ENCODE measurements at places on chromosomes 6 and 20.

DNA sequence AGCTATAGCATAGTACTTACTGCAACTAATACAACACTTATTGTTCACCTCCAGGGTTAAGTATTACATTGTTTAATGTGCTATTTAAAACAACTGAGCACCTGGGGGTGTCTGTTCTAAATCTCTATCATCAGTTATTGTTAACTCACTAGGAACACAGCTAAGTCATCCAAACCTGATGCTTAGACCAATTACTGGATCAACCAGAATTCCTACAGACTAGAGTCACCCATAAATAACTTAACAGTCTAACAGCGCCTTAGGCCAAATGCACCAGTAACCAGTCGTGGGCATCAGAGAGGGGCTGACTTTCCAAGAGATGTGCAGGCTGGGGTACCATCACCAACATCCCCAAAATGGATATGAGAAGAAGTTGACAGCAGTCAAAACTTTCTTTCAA is 110.7 kb downstream of the ADTRP start:
- no peak for DNase-seq

GRCh38 chr6:57137350-57137749 is 34.8 kb upstream of the BAG2 start:
- no peak for DNase-seq

GRCh38 chr6:130276507-130276906 is 53.8 kb upstream of the SAMD3 start:
- DNase-seq = no peak

DNA sequence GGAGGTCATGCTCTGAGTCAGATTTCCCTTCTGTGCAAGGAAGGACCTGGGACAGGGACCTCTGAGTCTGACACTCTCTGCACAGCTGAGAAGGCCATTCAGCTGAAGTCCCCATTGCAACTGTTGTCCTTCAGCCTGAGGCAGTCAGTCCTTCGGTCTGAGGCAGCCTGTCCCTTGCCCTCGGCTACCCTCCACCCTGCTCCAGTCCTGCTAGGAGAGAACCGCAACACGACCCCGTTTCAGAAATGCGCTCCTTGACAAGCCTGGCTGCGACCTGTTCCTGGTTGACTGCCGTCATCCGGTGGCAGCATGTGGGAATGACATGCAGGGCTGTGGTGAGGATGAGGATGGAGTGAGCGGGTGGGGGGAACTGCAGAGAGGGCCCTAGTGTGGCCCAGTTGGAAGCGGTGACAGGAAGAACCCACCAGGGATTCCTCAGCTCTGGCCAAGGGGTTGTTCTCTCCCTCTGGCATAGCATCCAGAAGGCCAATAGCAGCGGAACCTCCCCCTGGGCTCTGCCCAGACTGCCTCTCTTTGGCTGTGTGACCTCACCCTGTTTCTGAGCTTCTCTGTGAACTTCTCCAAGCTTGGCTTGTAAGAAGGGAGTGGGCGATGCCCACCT is 40.3 kb upstream of the ANGPT4 start:
- peak; percentile 76 for DNase-seq

- no peak for DNase-seq
These were observed 27.6 kb downstream of the NCOA5 start for GRCh38 chr20:46062151-46062550.

DNA sequence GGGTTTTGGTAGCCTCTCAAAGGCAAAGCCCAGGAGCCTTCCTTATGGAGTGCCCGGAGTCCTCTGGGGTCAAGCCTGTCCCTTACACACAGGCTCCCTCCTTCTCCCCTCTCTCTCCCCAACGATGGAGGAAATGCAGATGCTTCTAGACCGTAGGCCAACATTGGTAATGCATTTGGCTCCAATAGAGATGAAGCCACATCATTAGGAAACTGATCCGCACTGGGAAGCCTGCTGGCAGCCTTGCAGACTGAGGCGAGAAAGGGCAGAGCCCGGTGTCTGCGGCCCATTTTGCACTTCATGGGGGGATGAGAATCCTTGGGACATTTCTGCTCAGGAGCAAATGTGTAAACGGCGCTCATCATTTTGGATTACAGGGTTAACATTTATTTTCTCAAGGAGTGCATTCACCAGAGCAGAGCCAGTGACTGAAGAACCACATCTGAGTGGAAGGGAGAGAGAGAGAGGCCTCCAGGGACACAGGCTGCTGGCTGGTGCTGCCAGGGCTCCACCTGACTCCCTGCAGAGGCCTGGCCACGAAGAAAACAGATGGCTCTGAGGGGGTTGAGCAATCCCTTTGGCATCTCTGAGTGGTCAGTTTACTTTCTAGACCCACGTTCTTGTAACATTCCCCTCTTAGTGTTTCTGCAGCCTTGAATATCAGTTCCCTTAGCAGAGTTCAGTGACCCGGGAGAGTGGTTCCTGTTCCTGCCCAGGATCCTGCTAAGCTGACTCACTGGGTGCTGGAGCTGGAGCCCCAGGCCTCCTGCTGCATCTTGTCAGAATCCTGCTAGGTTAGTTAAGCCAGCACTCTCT is 4.4 kb upstream of the CST3 start:
- no peak for DNase-seq

GRCh38 chr20:17641520-17641964 is 40.5 kb downstream of the RRBP1 start:
- no peak for DNase-seq

DNA sequence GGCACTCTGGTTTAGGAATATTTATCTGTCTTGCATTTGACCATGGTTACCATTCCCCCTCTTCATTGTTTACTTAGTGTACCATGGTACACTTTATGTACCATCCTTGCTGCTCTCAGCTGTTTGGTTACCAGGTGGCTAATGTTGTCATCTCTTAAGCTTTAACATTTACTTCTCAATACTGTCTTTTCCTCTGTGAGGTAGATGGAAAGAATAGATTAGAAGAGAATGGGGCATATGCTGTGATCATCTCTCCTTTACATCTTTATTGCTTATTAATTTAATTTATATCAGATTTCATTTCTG is 109.2 kb downstream of the NCOA3 start:
- no peak for DNase-seq

GRCh38 chr6:75183099-75183541 is 22.7 kb downstream of the COL12A1 start:
- DNase-seq = no peak

GRCh38 chr6:45927421-45928320 is 88.0 kb downstream of the CLIC5 start:
- DNase-seq = no peak

- no peak for DNase-seq
These were observed 196.0 kb downstream of the BTBD3 start for GRCh38 chr20:12113468-12114371.

DNA sequence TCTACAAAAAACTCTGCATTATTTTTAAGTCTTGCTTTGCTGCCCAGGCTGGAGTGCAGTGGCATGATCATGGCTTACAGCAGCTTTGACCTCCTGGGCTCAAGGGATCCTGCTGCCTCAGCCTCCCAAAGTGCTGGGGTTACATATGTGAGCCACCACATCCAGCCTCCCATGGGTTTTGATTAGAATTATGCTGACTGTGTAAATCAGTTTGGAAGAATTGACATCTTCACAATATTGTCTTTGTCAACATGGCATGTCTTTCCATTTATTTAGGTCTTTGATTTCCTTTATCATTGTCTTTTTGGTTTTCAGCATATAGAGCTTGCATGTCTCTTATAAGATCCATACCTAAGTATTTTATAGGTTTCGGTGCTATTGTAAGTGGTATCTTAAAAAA is 13.2 kb upstream of the APCDD1L start:
- no peak for DNase-seq

- DNase-seq = no peak
These were observed 161.0 kb downstream of the COL12A1 start for GRCh38 chr6:75044846-75045245.

DNA sequence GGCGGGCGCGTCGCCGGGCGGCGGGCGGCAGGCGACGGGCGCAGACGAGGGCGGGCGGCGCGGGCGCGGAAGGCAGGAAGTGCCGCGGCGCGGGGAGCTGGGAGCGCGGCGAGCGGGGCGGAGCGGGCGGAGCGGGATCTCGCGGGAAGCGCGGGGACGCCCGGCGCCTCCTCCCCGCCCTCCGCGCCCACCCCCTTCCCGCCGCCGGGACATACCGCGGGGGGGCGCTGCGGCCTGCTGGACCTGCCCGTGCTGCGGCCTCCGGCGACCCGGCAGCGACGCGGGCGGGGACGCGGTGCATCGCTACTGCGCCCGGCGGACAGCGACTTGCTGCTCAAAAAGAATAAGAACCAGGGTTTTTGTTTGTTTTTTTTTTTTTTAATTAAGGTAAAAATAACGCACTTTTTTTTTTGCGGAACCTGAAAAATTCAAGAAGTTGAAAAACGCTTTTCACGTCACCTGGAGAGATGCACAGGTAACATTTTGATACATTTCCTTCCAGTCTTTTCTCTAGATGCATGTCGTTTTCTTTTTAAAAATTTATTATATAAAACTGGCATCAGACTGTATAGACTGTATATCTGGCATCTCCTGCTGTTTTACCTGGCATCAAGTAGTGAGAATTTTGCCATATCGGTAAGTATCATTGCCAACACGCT is at the start of gene CENPB:
CENPB (minus strand) TSS at position 76 of the 659 bp plus-strand sequence. CDS start 257 bp downstream, outside the sequence.
- peak; percentile 91 for DNase-seq

DNA sequence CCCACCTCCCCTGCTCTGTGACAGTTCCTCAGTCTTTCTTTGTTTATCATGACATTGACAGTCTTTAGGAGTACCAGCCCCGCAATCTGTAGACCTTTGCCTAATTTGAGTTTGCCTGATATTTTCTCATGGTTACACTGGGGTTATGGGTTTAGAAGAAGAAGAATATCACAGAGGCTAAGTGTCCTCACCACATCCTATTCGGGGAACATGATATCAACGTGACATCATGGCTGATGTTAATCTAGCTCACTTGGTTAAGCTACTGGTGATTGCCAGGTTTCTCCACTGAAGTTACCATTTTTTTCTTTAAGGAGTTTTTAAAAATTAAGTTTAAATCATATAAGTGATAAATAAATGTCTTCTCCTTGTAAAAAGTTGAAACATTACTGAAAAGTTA is 127.5 kb downstream of the CEP57L1 start:
- no peak for DNase-seq

- DNase-seq = no peak
These were observed 68.6 kb downstream of the EPHA7 start for GRCh38 chr6:93350774-93351173.

Data from activated naive CD4-positive, alpha-beta T cell treated with anti-CD3 and anti-CD28 coated beads, Interleukin-2, amount 50 U/mL, for 16 hours (primary cell).